Thoracic aorta (tissue), 2 donors: ENCODE measurements at places on chromosomes 6 and 20.

GRCh38 chr6:169648617-169649016 is 53.2 kb downstream of the WDR27 start:
- no peak for DNase-seq

DNA sequence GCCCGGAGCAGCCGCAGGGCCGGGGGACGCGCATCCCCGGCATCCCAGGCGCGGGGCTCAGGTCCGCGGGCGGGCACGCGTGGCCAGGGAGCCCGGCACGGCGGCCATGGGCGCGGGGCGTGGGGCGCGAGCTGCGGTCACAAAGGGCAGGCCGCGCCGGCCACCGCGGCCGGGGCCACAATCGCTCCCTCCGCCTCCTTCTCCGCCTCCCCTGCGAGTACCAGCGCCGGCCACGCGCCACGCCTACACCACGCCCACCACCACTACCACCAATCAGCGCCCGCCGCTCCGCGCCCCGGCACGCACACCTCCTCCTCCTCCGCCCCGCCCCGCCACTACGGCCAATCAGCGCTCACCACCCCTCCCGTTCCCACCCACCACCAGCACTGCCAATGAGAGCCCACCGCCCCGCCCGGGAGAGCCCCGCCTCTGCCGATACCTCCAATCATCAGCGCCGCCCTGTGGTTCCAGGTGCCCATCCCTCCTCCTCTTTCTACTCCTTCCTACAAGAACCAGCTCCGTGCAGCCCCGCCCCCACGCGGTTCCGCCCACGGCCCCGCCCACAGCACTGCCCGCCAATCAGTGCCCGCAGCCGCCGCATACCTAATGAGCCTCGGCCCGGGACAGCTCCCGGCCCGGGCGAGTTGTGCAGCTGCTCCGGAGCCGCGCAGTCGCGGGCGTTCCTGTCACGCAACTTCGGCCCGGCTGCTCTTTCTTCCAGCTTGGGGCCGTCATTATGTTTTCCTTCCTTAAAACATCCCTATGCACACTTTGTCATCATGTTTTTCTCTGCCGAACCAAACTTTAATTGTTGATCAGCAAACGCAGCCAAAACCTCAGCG is at the start of gene RPS6KA2:
Gene RPS6KA2 (minus strand): TSS at position 219 of the 842 bp plus-strand sequence. CDS start 232 bp downstream, outside the sequence.
- DNase-seq = peak; percentile 100

GRCh38 chr6:149938571-149939355 is 3.1 kb upstream of the ULBP2 start:
- no peak for DNase-seq

DNA sequence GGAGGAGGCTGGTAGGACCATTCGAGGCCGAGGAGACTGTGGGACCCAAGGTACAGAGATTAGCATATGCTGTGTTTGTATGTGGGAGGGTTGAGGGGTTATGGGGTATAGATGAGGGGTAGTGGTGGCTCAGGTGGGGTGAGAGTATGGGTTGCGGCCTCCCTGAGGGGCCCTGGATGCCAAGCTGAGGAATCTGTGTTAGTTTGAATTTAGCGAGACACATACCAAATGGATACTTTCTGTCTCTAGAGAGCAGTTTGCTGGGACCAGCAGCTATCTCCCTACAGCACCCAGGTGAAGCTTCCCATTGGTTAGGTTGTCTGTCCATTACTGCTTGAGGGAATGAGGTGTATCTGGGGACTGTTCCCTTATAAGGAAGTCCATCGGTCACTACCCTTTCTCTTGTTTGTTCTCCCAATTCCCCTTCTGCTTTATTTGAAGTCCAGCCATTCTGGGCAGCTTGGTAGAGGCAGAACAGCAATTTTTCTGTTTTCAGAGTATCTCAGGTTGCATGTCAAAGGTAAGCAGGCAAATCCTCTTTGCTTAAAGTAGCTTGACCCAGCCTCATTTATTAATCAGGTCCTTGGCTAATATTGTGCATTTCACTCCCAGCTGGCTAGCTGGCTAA is 15.2 kb downstream of the CHMP4B start:
- no peak for DNase-seq

GRCh38 chr6:30826961-30827342 is 57.4 kb upstream of the DDR1 start:
- DNase-seq = no peak

- DNase-seq = no peak
Measured at GRCh38 chr6:147712841-147713240, 204.4 kb downstream of the SAMD5 start.

DNA sequence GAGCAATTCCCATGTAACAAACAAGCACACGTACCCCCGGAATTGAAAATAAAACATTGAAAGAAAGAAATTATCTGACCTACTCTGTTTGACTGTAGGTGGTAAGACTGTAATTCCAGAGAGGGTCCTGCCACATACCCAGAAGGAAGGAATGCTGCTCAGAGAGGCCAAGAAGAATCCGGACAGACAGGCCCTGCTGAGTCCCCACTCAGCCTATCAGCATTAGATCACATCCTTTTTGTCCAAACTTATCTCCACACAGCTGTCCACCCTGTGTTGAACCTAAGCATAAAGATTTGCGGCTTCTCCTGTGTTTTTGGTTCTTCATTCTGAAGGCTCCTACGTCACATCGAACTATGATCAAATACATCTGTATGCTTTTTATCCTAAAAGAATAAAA is 591.9 kb downstream of the QKI start:
- no peak for DNase-seq

GRCh38 chr20:10076126-10077080 is 41.6 kb downstream of the ANKEF1 start:
- no peak for DNase-seq

- DNase-seq = no peak
Measured at GRCh38 chr20:840503-840857, 7.0 kb downstream of the FAM110A start.

DNA sequence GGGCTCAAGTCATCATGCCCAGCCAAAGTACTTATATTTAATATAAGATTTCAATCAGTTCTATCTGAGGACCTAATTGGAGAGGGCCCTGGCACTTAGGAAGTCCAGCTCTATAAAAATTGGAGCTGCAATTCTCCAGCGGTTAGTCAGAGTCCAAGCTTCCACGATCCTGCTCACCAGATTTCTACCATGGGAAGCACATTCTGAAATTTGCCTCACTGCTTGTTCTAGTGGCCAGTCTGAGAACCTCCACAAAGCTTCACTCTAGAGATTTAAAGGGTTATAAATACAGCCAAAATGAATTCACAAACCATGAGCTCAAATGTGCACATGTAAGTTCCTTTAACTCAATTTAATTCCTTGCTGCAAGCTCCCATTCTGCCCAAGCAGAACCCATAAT is 33.5 kb downstream of the PNLDC1 start:
- DNase-seq = no peak

- peak; percentile 47 for DNase-seq
Measured at GRCh38 chr20:17843246-17844132, 125.1 kb downstream of the SNX5 start.

GRCh38 chr6:111564482-111564945 is 41.2 kb downstream of the TRAF3IP2 start:
- peak; percentile 71 for DNase-seq

DNA sequence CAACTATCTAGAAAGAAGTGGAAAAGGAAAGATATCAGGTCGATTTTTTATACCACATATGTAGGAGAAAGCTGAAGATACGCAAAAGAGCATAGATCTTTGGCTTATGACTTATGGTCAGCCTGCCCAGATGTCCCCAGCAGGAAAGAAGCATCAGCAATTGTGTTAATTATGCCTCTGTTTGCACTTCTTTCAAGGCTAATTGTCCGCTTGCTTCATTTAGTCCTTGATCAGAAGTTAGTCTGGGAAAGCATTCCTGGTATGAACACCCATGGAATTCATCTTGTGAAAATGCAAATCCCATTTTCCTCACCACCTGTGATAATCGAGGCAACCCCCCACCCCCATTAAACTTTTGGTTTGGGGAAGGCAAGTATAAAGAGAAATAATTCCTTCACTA is 62.8 kb downstream of the ATP9A start:
- no peak for DNase-seq

- DNase-seq = no peak
Measured at GRCh38 chr6:30705620-30706019, 11.5 kb downstream of the MDC1 start.

GRCh38 chr6:156031516-156031915 is 575.9 kb upstream of the NOX3 start:
- DNase-seq = no peak

- no peak for DNase-seq
Measured at GRCh38 chr6:132466952-132467351, 46.0 kb downstream of the STX7 start.

DNA sequence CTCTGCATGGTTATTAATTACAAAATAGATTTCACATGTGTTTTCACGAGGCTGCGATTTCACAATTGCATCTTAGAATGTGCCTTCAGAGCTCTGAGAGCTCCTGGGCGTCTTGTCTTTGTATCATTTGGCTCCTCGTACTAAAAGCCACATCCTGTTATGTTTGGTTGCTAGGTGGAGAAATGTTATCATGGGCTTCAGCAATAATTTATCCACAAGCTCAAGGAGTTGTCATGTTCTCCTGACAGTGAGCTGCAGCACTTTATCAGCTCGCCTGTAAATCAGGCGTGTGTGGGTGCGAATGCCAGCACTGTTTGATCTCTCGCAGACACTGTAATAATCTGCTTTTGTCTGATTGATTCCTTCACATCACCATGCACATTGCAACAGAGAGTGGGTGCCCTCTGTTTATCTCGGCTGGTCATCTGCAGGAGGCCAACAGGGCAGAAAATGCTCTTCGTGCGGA is 218.6 kb upstream of the ZFP64 start:
- no peak for DNase-seq

DNA sequence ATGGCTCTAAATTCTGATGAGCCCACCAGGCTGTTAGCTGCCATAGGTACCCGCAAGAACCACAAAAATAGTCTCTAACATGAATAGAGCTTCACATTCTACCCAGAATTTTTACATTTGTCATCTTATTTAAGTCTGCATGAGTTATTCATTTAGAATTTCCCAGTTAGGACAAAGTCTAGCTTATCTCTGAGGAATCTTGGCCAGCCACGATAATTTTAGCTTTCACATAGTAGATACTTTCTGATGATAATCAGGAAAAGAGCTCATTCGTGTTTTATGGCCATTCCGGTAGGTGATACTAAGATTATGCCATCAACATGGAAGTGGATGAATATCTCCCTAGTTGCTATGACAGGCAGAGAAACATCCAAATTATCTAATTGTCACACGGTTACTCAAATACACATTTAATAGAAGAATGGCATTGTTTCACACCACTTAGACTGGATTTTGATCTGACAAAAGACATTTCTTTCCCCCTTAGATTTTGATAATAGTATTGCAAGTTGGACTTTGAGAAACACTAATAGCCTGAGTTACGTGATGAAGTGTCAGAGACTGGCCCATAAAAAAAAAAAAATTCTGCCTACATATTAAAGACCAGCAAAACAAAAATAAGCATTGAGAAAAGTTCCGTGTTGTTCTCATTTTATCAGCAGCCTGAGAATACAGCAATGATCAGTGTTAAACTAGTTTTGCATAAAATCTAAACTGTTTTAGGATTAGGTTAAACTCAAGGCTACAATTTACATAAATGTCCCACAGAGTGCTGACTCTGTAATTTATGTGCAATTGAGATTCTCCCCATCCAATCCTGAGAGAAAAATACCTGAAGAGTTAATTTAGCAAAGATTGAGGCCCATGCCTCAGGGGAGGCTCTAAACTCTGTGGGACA is 397.5 kb upstream of the ARID1B start:
- no peak for DNase-seq

DNA sequence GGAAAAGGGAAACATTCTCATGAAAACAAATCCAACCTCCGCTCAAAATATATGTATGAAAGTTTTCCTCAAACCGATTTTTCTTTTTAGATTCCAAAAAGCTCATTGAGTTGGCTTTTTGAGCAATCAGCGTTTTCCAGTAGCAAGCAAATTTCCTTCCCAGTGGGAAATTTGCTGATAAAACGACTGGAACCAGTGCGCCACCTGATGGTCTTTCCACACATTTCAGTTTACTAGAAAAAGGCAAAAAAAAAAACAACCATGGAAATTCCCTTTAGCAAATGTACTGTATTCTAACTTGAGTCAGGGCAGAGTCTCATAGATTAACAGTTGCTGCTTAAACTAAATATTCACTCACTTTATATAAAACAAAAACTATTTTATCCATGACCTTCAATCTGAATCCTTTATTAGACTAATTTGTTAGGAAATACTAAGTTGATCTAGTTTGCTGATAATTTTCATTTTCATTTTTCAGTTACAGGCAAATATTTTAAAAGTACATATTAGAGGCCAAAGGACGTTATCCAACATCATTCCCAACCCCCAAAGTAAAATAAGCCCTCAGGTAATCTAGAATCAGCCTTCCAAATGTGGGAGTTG is 271.5 kb downstream of the FOXA2 start:
- no peak for DNase-seq

- no peak for DNase-seq
Measured at GRCh38 chr20:62356589-62357186, 10.4 kb downstream of the LAMA5 start.

- DNase-seq = no peak
Measured at GRCh38 chr20:3146732-3147341, 12.8 kb downstream of the FASTKD5 start.

DNA sequence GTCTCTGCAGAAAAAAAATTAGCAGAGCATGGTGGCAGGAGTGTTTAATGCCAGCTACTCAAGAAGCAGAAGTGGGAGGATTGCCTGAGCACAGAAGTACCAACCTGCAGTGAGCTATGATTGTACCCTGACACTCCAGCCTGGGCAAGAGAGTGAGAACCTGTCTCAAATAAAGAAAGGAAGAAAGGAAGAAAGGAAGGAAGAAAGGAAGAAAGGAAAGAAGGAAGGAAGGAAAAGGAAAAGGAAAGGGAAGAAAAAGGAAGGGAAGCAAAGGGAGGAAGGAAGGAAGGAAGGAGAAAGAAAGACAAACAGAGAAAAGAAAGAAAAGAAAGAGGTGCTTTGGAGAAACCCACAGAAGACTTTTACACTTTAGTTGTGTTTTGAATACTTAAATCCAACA is 12.8 kb upstream of the PDCD2 start:
- DNase-seq = no peak

DNA sequence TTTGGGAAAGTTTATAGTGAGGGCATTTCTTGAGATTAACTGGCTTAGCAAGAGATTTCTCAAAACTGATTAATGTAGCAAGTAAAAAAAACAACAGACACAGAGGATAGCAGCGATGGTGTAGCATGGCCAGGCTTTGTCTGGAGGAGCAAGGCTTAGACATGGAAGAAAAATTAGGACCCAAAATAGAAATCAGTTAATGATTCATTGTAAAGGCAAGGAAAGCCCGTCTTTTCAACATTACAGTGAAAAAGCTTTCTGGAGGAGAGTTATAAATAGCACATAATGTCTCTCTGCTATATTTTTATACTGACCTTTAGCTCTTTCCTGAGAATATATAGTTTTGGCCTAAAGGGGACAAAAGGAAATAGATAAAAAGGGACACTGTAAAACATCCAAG is 45.1 kb downstream of the FNDC1 start:
- DNase-seq = no peak

- DNase-seq = no peak
Measured at GRCh38 chr20:39268981-39269461, 306.9 kb downstream of the DHX35 start.

GRCh38 chr6:149628875-149629510 is 19.5 kb downstream of the KATNA1 start:
- no peak for DNase-seq

DNA sequence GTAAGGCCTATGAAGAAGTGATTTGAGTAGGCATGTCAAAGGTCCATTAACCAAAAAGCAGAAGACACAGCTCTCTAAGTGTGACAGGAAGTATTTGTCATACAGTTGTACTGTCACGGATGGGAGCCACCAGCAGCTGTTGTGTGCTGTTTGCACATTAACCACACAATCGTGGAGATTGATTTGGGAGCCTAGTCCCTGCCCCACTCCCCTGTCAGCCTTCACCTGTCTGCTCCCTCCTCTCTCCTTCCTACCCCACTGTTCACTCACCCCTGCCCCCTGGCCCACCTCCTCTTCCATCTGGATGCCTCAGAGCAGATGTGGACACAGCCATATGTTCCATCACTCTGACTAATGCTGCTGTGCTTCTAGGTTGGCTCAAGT is 124.7 kb upstream of the SPACA1 start:
- DNase-seq = no peak
